ELR (cell line): ENCODE measurements at places on chromosomes 1 and 21.

- DNase-seq: peak; percentile 44
Measured at GRCh38 chr1:230568008-230568407, 74.3 kb upstream of the COG2 start.

GRCh38 chr1:233569636-233570035, 44.3 kb upstream of the KCNK1 start:
- DNase-seq: no peak

DNA sequence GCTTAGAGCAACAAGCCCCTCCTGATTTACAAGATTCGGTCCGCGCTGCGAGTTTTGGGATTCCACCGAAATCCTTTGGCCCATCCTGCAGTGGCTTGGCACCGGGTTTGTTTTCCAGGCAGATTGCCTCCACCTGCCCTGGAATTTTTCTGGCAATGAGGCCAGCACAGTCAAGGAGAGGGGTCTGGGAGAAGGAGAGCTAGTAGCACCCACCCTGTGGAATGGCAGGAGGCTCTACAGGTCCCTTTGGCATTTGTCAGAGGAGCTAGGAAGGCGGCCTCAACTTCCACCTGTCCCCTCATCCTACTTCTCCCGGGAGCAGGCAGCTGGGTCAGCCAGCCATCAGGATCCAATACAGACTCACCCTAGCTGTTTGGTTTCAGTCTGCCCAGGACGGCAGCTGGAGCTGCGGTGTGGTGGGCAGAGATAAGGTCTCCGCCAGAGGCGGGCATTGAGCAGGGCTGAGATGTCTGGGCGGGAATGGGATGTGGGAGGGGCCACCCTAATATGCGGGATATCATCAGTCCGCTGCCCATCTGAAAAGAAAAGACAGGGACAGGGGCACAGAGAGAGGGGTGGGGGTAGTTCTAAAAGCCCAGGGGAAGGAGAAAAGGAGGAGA, 37.8 kb upstream of the PRELP start:
- DNase-seq: no peak

GRCh38 chr1:20590306-20590777, 1.4 kb downstream of the CDA start:
- no peak for DNase-seq

GRCh38 chr1:147496044-147496443, 45.3 kb upstream of the BCL9 start:
- DNase-seq: no peak

DNA sequence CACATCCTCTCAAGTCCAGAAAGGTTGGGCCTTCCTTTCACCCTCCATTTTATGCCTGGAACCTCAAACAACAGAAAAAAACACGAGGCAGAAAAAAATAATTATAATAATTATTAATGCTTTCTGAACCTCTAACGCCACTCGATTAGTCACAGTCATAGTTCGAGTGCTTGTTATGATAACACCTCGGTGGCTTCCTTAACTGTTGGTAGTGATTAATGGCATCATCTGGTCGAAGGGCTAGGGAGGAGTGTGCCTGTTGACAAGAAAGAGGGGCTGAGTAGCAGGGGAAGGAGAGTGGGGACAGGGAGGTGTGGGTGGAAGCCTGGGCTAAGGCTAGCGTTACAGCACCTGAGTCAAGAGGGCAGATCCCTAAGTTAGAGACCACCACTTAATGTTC, 21.3 kb upstream of the IL10 start:
- no peak for DNase-seq

GRCh38 chr1:112458756-112459155, 50.0 kb upstream of the WNT2B start:
- no peak for DNase-seq

GRCh38 chr1:207659545-207660153, 14.7 kb downstream of the CR1L start:
- no peak for DNase-seq

DNA sequence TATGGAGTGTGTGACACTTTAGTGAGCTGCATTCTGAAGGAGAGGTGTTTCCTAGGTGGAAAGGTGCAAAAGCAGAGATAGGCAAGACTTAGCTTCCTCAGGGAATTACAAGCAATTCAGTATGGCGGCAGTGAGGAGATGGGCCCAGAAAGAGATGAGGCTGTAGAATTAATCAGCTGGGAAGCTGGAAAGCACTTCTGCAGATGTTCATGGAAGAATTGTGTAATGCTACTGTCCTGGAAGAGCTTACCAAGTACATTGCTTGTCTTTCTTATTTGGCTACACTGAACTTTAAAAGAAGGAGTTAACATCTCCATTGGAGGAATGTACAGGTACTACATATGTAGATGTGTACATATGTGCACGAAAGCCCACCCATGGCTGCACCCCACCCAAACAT, 103.7 kb upstream of the DPT start:
- no peak for DNase-seq

- no peak for DNase-seq
Measured at GRCh38 chr1:50268049-50268448, 155.2 kb downstream of the DMRTA2 start.

- DNase-seq: peak; percentile 39
Measured at GRCh38 chr1:90879281-90879680, 142.6 kb downstream of the ZNF644 start.

DNA sequence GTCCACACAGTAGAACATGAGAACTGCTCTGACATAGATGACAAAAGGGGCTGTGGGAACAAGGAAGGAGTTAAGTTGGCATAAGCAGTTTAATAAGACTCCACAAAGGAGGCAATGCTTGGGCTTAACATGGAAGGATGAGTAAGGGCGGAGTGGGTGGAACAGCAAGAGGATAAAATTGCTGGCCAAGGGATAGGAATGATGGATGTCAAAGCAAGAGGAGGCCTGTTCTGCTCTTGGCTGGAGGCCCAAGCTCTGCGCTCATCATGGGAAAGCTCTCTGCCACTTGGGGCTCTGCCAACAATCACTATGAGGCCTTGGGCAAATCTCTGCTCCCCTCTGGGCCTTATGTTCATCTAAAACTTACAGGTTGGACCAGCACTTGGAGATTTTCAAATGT, 98.3 kb upstream of the CAMK1G start:
- peak; percentile 39 for DNase-seq

GRCh38 chr21:40595806-40596205, 251.2 kb downstream of the DSCAM start:
- DNase-seq: no peak

GRCh38 chr1:12157366-12158231, 9.2 kb upstream of the TNFRSF1B start:
- peak; percentile 20 for DNase-seq

DNA sequence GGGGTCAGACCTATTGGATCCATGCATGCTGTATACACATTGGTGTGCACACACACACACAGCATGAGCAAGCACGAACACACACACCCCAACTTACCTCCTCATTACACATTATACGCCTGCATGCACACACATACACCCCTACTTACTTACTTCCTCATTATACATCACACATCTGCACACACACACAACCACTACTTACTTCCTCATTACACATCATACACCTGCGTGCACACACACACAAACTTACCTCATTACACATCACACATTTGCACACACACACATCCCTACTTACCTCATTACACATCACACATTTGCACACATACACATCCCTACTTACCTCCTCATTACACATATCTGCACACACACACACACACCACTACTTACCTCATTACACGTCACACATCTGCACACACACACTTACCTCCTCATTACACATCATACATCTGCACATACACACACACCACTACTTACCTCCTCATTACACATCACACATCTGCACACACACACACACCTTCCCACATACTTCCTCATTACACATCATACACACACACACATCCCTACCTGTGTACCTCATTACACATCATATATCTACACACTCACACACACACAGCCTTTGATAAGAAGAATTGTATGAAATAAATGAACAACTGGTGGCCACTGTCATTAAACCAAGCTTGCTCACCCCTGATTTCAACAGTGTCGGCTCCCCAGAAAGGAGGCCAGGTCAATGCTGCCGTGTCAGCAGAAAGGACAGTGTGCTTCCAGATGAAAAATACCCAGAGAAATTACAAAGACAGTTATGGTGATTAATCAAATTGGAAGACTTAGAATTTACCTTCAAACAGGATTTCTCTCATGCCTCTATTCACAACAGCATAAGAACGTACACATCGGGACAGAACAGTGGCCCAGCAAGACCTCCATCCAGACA, 117.8 kb downstream of the SETD4 start:
- no peak for DNase-seq

- peak; percentile 39 for DNase-seq
Measured at GRCh38 chr1:85240174-85240601, 19.3 kb downstream of the C1orf52 start.

DNA sequence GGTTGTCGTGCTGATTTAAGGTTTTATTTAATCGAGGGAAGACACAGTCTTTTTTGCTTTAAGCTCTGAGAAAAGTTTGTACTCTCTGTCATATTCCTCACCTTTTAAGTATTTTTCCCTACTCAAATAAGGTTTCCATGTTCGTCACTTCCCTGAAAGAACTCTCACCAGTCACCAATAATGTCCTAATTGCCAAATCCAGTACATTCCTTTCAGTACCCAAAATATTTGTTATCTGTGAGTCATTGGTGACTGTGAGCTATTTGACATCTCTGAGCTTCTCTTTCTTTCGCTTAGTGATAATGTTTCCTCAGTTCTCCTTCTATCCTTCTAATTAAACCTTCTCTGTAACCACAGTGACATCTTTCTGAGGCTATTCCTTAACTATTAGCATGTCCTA, 874.2 kb upstream of the ADGRL2 start:
- no peak for DNase-seq

GRCh38 chr1:118944546-118944945, 43.6 kb downstream of the TBX15 start:
- DNase-seq: no peak

- peak; percentile 88 for DNase-seq
Measured at GRCh38 chr1:214864896-214865688, 217.4 kb upstream of the KCNK2 start.

- no peak for DNase-seq
Measured at GRCh38 chr21:44027607-44028286, 15.6 kb downstream of the TRAPPC10 start.

DNA sequence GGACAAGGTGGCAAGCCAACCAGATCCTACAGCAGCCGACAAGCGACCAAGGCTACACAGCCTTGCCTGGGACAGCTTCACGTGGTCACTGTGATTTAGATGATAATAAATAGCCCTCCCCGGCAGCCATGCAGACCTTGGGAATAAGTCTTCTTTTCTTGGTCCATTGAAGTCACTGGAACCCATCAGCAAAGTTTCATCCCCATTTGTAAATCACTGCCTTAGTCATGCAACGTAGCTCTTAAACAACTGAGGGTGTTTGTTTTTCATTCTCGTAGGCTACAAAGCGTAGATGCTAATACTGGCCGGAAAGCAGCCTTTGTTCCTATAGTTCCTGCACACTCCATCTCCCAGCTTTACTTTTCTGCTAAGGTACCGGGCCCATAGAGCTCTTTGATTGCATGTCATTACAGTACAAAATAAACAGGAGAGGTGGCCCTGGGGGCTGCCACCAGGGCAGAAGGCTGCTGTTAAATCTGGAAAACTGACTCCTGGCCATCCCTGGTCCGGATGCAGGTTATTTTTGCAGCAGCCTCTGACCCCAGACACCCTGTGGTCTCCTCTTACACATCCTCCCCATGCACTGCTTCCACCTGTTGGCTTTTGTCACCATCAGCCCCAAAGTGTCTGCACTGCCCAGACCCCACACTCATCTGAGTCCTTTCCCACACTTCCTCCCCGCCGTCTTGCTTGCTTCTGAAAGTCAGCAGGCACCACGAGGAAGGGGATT, 105.5 kb downstream of the TOMM20 start:
- DNase-seq: no peak

GRCh38 chr1:32014199-32014947, 705 bp downstream of the KHDRBS1 start:
- peak; percentile 62 for DNase-seq

GRCh38 chr1:96982118-96982517, 260.5 kb downstream of the PTBP2 start:
- no peak for DNase-seq

DNA sequence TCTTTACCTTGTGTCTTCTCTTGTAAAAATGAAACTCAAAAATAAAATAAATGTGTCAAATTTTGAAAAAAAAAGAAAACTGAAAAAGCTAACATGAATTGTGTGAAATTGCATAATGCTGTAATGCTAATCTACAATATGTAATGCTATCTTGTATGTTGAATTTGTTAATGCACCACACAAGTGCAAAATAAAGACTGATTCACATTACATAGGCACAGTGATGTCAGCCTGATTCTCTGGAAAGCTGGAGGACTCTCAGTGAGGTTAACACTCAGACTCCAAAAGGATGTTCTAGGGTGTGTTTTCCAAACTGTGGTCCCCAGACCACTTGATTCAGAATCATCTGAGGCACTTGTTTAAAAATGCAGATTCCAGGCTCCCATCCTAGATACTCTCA, 25.6 kb downstream of the SYT11 start:
- no peak for DNase-seq

DNA sequence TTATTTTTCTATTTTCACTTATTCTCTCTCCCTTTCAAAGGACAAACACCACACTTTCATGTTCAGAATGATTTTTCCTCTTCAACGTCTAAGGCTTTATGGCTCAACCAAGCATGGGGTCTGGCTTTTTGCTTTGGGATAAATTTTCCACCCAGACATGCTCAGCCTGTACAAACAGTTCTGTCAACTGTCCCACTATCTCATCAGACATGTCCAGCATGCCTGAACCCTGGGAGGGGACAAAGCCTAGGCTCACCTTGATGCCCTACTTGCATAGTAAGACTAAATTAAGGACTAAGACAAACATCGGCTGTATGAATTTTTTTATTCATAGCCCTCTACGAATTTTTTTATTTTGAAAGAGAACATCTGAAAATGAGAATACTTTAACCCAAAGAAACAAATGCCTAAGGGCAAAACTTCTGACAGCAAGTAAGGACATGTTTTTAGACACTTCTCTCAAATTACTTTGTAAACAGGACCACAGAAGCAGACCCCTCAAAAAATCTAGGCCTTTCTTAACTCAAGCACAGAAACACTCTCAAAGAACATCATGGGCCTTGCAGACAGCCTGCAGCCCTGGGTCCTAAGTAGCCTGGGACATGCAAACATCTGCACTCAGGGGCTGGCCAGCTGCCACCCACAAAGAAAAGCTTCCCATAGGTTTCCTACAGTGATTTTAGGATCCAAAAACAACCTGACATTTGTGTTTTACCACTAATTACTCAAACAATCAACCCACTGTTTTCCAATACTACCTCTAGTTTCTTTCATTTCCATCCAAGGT, 72.3 kb upstream of the PALMD start:
- no peak for DNase-seq

DNA sequence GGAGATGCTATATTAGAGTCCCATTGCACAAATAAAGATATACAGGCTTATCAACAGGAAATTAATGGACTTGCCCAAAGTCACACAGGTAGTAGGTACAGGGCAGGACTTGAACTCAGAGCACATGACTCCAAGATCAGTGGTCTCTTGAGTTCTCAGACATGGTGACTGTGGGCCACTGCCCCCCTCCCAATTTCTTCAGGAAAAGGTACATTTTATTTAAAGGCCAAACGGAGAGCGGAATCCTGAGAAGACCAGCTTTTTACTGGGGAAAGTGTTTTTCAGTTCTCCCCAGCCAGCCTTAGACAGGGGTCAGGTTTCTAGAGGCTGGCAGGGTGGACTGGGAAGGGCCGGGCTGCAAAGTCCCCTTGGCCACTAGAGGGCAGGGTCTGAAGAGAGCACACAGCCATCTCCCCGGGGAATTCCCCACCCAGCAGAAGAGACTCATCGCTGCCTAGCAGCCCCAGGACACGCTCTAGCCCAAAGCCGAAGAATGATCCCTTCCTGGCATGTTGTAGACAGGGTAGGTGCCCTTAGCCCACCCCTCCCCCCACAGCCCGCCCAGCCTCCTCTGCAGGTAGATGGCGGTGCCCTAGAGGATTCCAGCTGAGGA, 29.7 kb downstream of the ACP6 start:
- DNase-seq: peak; percentile 89
